ENCODE measurements at places on chromosomes 2 and 18.

DNA sequence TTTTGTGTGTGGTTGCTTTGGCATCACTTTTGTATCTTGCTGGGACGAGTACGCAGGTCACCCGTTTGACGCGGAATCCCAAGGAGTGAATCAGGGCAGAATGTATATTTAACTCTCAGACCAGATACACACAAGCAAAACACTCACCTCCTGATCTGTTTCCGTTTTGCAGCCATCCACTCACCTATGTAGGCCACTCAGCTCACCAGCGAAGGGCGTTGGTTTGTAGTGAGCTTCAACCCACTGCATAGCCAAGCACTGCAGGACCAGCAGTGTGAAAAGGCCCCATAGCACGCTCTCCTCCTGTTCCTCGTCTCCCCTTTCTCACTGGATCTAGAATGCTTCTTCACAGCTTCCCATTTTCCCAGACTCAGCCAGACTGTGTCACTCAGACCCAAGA, 58.3 kb downstream of the ZNF532 start:
- DNase-seq = no peak

DNA sequence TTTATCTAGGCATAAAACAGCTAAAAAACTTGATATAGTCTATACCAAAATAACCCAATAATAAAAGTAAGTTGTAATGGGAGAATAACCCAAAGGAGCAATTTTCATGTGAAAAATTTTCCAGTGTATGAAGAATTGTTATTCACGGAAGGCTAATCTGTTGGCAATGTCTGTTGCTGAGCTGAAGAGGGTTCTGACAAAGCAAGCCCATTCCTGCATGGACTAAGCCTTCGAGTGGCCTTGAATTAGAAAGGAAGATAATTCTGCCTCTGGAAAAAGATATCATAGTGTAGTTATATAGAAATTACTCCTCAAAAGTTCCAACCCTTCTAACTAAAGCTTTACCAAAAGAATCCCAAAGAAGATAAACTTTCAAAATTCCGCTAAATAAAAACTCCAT, 101.5 kb downstream of the MAP2 start:
- DNase-seq = no peak

DNA sequence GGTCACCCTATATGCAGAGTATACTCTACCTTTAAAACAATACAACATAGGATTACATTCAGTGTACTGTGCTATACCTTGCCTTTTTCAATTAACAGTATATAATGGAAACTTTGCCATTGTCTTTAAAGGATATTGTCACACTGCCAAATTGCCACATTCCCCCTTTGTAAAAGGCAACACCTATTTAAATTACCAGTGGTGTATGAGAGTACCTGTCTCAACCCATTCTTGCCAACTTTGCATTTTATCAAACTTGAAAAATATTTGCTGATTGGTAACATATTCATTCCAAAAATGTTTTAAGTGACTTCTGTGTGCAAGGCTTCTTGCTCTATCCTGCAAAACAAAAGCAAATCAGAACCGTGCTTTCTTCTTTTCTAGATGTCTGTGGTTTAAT, 92.9 kb downstream of the FMNL2 start:
- no peak for DNase-seq

GRCh38 chr18:70554854-70555445, 266.1 kb downstream of the SOCS6 start:
- DNase-seq = no peak

GRCh38 chr18:67239826-67240225, 276.7 kb downstream of the DSEL start:
- no peak for DNase-seq

DNA sequence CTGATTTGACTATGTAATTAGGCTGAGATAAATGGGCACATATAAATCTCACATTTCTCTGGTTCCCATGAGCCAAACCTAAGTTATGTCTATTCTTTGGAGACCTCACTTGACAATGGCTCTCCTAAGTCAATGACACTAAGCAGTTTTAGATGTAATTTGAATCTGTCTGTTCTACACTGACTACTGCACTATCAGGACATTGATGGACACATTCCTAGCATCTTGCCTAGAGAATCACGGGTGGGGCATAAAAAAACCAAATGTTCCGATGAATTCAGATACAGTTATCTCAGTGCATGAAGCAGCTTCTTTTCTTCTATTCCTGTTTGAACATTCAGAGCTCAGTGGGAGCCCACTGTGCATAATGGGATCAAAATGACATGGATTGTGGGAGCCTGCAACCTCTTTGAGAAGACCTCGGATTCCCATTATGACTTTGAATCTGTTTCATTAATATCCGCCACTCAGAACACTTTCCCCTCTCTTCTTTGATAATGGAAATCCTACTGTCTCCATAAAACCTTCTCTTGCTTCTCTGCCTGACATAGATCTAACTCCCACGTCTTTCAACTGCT, 110.8 kb downstream of the FSHR start:
- DNase-seq = no peak

- DNase-seq = no peak
Measured at GRCh38 chr2:42267530-42267929, 93.5 kb downstream of the COX7A2L start.

DNA sequence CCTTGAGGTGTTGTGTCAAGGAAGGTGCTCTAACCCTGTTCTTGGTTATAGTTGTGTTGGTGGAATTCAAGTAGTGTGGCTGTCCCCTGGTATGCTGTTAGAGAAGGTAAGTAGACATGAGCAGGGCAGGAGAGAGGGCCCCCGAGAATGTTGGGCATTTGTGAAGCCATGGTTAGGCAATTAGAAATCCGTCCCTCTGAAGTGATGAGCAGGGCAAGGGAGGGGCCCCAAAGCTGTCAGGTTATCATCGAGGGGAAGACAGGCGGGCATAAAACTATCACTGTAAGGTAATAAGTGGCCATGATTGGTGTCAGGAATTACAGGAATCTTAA, 5.2 kb downstream of the XRCC5 start:
- no peak for DNase-seq

DNA sequence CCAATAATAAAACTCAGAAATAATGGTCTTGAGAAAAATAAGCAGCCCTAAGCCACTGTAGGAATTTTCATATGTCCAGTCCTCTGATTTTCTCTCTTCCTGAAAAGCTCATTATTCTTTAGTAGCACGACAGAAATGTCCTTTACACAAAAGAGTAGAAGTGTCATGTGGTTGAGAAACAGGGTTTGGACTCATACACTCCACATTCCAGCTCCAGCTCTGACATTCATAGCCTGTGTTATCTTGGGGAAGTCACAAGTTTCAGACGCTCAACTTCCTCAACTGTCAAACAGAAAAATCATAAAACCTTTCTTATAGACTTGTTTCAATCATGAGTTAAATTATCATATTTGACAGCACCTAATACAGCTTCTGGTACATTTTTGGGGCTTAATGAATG, 511.5 kb downstream of the TNS1 start:
- DNase-seq = no peak

GRCh38 chr2:64262071-64262470, 117.9 kb upstream of the PELI1 start:
- DNase-seq = no peak

DNA sequence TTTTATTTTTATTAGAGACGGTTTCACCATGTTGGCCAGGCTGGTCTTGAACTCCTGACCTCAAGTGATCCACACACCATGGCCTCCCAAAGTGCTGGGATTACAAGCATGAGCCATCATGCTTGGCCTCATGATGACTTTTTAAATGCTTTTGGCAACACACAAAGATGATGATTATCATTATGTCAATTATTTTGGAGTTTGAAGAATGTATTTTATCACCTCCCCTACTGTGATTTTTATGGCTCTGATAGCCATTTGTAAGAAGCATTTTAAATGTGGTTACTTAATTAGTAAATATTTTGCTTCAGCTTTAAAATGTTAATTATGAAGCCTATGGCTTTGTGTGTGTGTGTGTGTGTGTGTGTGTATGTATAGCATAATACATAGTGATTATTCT, 45.1 kb upstream of the RAB27B start:
- DNase-seq = no peak

DNA sequence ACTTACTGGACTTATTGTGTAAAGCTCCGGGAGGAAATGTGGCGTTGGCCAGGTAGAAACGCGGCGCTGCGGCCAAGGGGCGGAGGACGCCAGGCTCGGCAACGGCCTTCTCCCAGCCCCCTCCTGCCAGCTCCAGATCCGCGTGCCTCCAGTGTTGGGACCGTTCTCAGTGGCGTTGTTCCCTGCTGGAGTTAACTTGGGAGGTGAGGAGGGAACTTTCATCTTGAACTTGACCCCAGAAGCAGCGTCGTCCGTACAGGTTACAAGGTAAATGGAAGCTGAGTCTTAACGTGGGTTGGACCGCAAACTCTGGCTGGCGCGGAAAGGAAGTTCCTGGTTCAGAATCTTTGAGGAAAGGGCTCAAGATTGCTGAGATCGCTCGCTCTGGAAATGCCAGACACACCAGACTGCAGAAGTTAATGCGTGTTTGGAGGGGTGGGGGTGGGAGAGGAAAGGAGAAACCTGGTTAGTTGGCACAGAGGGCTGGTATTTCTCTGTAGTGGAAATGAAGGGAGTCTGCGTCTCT, 1.3 kb downstream of the TANC1 start:
- peak; percentile 54 for DNase-seq

- DNase-seq = no peak
Measured at GRCh38 chr18:6478121-6478520, 63.4 kb upstream of the L3MBTL4 start.

DNA sequence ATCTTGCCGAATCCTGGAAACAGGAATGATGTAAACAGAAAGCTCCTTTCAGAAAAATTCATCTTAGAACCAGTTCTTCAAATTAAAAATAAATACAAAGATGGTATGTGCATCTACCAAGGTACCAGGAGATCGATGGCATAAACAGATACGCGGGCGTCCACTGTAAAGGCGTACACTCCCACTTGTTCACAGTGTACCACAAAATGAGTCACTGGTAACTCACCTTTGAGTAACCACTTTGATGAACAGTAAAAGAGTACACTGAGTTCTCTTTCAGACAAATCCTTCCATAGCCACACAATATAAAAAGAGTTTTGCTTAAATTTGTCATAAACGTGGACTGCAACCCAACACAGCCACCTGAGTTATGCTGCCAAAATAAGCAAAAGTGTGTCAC, 128.3 kb downstream of the DNER start:
- DNase-seq = no peak

DNA sequence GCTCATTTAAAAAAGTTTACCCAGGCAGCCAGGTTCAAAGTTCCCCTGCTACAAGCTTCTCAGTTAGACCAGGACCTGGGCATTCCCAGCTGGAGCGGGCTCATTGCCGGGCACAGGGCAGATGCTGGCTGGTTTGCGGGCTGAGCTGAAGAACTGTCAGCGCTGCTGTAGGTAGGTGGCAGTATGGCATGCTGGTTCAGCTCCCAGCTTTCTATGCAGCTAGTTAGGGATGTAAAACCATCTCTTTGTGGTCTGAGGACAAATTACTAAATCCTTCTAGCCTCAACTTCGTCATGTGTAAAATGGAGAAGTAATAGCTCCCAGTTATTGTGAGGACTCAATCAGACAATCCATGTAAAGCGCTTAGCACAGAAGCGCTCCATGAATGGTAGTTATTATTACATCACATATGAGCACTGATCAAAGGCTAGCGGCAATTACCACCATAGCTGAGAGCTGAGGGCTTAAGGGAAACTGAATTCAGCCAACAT, 2.4 kb upstream of the LDLRAD4 start:
- DNase-seq = no peak

- DNase-seq = peak; percentile 33
Measured at GRCh38 chr18:76979111-76979751, 153.4 kb downstream of the MBP start.

DNA sequence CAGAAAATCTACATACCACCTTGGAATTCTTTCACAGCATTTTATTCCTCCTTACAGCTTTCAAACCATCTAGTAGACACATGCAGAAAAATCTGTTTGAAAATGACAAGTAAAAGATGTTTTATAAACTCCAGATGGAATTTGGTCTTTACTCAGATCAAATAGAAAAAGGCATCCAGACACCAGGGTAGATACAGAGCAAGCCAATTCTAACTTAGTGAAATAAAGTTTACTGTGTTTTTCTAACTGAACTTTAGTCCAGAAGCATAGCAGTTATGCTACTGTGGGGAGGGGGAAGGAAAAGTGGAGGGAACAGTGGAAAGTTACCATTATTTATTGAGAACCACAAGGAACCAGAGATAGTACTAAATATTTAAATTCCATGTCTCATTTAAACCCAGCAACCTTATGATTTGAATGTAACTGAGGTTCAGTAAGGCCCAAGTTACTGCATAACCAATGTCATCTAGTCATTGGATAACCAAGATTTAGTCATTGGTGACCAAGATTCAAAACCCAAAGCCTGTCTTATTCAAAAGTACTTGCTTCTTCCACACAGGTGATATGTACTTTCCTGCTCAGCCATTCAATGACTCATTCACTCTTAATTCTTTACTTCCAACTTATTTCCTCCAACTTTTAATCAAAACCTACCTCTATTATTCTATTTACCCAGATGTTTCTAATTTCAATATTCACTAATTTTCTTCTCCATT, 57.7 kb downstream of the RAD51AP2 start:
- DNase-seq = no peak

- no peak for DNase-seq
Measured at GRCh38 chr18:62518460-62519375, 4.1 kb upstream of the ZCCHC2 start.

DNA sequence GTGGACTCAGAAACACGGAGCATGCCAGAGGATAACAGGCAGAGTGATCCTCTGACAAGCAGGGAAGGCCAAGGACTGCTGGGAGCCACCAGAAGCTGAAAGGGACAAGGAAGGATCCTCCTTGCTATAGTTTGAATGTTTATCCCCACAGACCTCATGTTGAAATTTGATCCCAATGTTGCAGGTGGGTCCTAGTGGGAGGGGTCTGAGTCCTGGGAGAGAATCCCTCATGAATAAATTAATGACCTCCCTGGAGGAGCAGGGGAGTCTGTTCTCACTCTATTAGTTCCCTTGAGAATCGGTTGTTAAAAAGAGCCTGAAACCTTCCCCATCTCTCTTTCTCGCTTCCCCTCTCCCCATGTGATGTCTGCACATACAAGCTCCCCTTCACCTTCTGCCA, 124.4 kb downstream of the FBXO15 start:
- DNase-seq = no peak

GRCh38 chr2:127957240-127957639, 70.6 kb downstream of the SAP130 start:
- no peak for DNase-seq

- peak; percentile 58 for DNase-seq
Measured at GRCh38 chr2:190802129-190802528, 78.5 kb upstream of the GLS start.

- DNase-seq = no peak
Measured at GRCh38 chr18:74957588-74958224, 251.2 kb downstream of the PTGR3 start.

DNA sequence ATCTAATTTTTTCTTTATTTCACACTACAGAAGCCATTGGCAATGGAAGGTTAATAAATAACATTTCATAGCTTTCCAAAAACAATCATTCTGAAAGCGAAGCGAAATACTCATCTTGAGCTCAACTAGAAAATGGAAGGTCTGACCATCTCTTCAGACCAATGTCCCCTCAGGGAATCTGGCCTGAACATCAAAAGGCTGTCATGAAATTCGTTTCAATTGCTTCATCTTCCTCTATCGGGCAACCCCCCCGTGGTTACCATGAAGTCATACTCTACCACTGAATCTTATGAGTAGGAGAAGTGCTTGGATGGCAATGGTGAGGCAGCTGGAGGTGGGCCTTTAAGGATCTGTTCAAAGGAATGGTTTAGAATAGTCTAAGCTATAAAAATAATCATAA, 22.9 kb upstream of the CYTIP start:
- DNase-seq = no peak
